ENCODE measurements at places on chromosomes 13 and 19. TPM values are rescaled to one million over a fixed set of nuclear protein-coding genes. Genes with fewer than 3 reads are reported as not detected.
A peak's percentile ranks its signal among the peaks of the same experiment; 100 is the strongest.

Gene TMEM147
- total RNA-seq = 125 TPM

Gene POU4F1
- 1.3 TPM for total RNA-seq

Gene PGLYRP2
- 43.7 TPM for total RNA-seq

Gene KLK15
- 5.5 TPM for total RNA-seq

Gene MIER2
- 47.6 TPM for total RNA-seq

Gene ZNF628
- 31.3 TPM for total RNA-seq

- no peak for DNase-seq
These were observed 20.3 kb downstream of the RFX1 start for GRCh38 chr19:13985771-13986347.

- no peak for DNase-seq
These were observed 51.0 kb downstream of the ZNF146 start for GRCh38 chr19:36265856-36266374.

DNA sequence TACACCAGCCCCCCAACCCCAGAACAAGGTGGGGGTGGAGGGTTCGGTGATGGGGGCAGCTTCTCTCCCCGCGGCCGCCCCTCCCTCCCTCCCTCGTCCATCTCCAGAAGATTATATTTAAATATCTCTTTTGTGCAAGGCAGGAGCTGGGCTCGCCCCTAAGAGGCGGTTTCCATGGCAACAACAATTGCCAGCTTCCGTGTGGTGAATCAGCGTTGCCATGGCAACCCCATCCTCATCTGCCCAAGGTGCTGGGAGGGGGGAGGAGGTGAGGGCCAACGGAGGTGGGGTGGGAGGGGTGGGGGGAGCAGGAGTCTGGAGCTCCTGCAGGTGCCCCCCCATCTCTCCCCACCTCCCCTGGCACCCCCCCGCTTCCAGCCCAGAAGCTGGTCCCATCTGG is 46.4 kb downstream of the CELF5 start:
- peak; percentile 74 for DNase-seq

- DNase-seq = no peak
These were observed 80.0 kb upstream of the FREM2 start for GRCh38 chr13:38606699-38607535.

DNA sequence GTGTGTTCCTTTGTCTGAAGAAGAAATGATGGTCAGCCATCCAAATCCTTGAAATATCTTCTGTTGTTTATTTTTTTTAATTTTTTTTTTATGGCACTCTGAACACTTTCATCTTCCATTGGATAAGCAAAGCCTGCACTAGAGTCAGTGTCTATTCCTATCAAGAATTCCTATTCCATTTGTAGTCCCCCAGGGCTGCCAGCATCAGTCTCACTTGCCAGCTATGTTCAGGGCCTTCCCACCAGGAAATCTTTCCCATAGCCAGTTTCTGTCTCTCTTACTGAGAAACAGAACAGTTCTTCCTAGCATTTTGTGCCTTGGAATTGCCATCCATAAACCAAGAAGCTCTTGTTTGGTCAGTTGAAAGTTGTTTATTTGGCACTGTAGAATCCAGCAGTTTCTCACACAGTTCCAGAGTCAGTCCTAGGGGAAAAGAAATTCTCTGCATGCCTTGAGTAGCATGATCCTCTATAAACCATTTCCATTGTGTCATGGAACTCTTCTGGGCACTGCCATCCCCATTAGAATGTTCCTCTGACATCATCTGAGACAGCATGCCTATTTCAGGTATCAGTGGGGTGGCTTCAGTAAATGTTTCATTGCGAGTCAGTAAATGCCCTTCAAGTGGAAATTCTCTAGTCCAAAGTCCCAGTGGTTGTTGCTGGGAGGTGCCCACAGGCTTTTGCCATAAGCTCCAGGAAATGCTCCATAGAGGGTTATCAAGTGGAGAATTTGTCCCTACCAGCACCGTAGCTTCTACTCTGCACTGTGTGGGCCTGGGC is 18.7 kb upstream of the SPRYD7 start:
- DNase-seq = no peak

- peak; percentile 79 for DNase-seq
These were observed 4.2 kb upstream of the ZSCAN4 start for GRCh38 chr19:57664269-57665127.

DNA sequence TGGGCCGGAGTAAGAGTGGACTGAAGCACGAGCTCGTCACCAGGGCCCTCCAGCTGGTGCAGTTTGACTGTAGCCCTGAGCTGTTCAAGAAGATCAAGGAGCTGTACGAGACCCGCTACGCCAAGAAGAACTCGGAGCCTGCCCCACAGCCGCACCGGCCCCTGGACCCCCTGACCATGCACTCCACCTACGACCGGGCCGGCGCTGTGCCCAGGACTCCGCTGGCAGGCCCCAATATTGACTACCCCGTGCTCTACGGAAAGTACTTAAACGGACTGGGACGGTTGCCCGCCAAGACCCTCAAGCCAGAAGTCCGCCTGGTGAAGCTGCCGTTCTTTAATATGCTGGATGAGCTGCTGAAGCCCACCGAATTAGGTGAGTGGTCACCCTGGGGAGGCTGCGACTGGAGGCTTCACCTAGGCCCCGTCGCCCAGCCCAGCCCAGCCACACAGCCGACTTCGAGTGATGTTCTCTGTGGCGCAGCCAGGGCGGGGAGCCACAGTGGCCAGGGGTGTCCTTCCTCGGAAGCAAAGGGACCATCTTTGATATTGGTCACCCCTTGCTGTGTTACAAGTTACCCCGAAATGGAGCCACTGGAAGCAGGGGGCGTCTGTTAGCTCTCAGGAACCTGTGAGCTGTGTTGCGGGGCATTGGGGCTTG is 5.6 kb downstream of the PIAS4 start:
- no peak for DNase-seq

- DNase-seq = no peak
These were observed 25.5 kb upstream of the ATP12A start for GRCh38 chr13:24654741-24655140.

- no peak for DNase-seq
These were observed 3.0 kb downstream of the MARK4 start for GRCh38 chr19:45254044-45254531.
